ENCODE measurements at places on chromosomes 1 and 21.

DNA sequence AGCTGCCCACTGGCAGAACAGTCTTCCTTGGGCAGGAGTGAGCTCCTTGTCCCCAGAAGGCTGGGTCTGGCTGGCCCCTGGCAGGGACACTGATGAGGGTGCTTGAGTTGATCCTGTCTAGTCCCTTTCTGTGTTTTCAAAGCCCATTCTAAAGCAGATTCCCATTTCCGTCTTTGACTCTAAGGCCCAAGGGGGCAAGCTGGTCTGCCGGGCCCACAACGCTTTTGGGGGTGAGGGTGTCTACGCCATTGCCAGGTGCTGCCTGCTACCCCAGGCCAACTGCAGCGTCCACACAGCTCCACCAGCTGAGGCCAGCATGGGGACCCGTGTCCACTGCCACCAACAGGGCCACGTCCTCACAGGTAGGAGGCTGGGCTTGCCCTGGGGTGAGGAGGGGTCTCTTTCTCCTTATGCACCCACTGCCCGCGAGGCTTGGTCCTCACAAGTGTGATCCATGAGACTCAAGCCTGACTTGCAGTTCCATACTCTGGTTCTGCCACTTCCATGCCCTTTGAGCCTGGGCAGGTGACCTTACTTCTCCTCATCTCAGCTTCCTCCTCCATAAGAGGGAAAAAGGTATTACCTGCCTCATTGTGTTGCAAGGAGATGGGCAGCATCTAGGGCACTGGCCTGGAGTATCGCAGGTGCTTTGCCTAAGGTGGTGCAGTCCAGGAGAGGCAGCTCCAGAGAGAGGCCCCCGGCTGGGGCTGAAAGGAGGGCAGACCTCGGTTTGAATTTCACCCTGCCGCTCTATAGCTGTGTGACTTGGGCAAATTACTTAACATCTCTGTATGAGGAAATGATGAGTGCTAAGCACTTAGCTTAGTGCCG lies 20.2 kb downstream of the PCSK9 start:
- no peak for DNase-seq

GRCh38 chr1:25135909-25136308 lies 96.4 kb downstream of the SYF2 start:
- peak; percentile 19 for DNase-seq

DNA sequence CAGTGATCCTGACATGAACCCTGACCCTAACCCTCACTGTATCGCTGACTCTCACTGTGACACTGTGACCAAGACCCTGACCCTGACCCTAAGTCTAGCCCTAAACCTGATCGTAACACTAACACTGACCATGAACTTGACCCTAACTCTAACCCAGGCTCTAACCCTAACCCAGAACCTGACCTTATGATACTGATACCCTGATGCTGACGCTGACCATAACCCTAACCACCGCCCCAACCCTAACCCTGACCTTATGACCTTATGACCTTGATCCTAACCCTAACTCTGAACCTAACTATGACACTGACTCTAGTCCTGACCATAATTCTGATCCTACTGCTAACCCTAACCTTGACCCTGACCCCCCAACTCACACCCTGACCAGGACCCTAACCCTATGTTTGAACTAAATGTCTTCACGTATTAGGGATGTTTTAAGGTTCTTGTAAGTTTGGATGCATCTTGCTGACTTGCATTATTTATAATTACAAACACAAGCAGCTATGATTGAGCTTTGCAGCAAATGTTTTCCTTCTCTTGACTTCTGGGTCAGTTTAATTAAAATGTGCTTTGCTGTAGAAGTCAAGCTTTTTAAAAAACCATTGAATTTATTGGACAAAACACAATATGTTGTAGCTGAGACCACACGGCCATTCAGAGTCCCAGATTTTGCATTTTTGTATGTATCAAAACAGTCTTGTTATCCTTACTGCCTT lies 23.9 kb upstream of the PRSS38 start:
- DNase-seq = no peak

DNA sequence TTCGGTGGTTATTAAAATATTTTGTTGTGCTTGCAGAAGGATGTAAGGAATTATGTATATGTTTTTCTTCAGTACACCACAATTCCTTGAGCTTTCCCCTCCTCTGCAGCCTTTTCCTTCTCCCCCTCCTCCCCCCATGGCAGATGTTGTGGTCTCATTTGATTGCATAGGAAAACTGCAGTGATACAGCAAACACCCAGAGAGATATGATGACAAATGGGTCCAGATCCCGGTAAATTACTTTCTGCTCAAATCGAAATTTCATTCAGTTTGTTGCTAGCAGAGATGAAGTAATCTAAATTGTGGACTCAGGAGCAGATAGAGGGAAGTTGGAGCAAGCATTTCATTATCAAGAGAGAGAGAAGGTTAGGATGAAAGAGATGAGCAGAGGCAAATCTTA lies 9.9 kb downstream of the LMO4 start:
- no peak for DNase-seq

GRCh38 chr1:155645034-155645598 lies 35.1 kb downstream of the MSTO1 start:
- no peak for DNase-seq
